ENCODE measurements at places on chromosomes 2 and 18. TPM values are rescaled to one million over a fixed set of nuclear protein-coding genes. Genes with fewer than 3 reads are reported as not detected.

Gene POTEC
- total RNA-seq = not detected

Gene FBXO48
- total RNA-seq = 0.34 TPM

Gene GORASP2
- total RNA-seq = 23.5 TPM

Gene NEURL3
- 0.11 TPM for total RNA-seq

Gene TNFRSF11A
- total RNA-seq = 49.1 TPM
